ENCODE measurements at places on chromosomes 1 and 21.

DNA sequence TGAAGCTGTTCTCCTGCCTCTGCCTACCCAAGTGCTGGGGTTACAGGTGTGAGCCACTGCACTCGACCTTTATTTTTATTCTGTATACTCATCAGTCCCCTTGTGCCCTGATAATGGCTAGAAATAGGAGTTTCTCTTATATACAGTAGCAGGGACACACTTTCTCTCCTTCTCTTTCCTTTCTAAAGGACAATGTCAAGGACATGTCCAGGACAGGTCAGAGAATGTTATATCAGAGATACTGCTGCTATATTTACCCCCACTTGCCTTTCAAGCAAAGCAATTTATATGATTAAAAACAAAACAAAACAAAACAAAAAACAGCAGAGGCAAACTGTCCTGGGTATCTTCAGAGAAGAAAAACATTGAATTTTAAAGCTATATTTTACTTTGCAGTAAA, 43.2 kb upstream of the LRIG2 start:
- no peak for DNase-seq

- DNase-seq: no peak
Observed at GRCh38 chr21:31405604-31406003, 61.5 kb upstream of the TIAM1 start.

GRCh38 chr1:59062743-59063142, 234.2 kb upstream of the FGGY start:
- no peak for DNase-seq

DNA sequence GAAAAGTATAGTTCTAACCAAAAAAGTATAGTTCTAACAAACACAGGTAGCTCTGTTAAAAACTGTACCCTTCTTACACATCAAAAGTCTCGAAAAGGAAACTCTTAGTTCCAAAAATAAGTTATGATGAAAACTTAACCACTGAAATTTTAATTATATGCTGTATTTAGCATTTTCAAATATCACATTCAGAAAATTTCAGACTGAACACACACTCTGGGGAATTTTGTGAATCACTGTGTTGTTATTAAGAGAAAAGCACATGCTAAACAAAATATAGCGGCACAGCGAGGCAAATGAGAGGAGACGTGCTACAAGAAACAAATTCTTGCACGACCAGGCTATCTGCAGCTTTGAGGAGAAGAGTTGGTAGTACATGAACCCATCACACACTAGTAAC, 30.4 kb downstream of the VAV3 start:
- DNase-seq: no peak

Measured in C1 segment of cervical spinal cord (tissue), 14 donors.